Amygdala (tissue), 56 donors: ENCODE measurements at places on chromosomes 7 and 10.

DNA sequence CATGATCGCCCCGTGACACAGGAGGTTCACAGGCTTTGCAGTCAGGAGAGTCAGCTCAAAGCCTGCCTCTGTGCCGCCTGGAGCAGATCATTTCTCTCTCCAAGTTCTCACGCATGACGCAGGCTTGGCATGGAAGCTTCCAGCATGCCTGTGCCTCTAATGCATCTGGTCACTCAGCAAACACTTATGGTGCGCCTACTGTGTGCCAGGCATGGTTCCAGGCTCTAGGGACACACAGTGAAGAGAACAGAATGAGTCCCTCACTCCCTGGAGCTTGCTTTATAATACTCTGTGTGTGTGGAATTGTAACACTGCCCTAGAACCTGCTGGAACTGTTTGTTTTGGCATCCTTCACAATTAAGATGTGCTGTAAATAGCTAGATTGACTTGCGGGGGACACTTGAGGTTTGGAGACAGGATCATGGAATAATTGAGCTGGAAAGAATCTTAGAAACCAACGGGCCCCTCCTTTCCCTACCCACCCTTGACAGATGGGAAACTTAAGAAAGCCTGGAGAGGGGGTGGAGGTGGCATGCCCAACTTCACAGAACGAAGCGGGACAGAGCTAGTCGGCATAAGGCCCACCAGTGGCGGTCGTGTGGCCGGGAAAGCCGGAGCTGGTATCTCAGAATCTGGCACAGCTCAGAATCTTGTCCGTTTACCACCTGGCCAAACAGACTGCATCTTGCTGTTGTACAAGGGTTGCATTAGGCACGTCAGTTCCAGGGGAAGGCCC, 4.6 kb upstream of the MYH16 start:
- DNase-seq: peak; percentile 19

DNA sequence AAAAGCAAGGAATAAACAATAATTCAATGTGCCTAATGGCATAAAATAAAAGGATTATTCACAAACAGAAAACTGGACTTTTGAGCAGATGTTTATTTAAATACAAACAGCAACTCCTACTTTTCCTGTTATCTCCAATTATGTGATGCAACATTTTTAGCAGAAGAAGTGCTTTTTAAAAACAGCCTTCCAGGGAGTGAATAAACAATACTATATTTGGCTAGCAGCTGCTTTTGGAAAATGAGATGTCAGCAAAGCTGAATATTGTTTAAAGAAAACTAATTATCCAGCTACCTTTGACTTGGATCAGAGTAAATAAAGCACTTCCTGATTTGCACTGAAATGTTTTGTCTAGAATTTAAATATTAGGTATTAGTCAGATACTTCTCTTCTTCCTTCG, 23.2 kb downstream of the CDK1 start:
- DNase-seq: no peak

DNA sequence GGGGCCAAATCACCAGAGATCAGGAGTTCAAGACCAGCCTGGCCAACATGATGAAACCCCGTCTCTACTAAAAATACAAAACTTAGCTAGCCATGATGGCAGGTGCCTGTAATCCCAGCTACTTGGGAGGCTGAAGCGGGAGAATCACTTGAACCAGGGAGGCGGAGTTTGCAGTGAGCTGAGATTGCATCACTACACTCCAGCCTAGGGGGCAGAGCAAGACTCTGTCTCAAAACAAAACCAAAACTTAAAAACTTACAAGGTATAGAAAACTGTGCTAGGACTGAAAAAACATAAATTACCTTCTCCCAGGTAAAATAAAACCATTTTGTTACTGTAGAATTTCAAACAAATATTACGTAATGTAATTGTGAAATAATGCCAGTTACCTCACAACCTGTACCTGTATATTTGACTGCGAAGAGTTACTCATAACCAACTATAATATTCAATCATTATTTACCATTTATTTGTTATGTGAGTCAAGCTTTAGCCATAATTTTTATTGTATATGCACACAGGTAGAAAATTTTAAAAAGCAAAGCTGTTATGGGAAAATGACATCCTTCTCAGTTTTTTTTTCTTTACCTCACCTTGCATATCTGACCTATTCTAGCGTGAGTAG, 180.9 kb downstream of the SEMA3A start:
- no peak for DNase-seq

DNA sequence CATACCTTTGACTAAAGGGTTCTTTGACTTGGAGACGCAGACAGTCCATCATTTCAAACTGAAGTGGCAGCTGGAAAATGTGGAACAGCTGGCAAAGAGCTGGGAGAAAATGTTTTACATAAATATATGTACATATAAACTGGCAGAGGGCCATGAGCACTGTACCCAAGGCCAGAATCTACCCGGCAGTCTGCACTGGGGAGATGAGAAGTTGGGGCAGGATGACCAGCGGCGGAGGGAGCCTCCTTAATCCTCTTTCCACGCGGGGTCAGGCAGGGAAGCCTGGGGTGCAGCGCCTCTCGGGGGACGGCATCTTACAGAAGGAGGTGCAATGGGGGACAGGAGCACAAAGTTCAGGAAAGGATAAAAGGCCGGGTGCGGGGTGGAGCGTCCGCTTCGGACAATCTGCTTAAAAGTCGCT, 1.3 kb downstream of the GLI3 start:
- DNase-seq: no peak

GRCh38 chr10:102316421-102316820, 71.1 kb downstream of the GBF1 start:
- no peak for DNase-seq

DNA sequence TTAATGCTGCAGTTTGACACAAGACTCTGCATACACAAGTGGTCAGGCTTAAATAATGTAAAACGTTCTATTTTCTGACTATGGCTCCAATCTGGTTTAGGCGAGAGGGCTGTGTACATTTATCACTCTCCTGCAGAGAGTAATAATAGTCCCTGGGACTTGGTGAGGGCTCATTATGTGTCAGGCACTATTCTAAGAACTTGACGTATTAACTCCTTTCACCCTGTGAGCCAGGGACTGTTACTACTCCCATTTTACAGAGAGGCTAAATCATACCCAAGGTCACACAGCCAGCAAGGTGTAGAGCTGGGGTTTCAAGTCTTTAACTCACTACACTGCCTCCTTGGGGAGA, 187.2 kb upstream of the LYZL2 start:
- no peak for DNase-seq

DNA sequence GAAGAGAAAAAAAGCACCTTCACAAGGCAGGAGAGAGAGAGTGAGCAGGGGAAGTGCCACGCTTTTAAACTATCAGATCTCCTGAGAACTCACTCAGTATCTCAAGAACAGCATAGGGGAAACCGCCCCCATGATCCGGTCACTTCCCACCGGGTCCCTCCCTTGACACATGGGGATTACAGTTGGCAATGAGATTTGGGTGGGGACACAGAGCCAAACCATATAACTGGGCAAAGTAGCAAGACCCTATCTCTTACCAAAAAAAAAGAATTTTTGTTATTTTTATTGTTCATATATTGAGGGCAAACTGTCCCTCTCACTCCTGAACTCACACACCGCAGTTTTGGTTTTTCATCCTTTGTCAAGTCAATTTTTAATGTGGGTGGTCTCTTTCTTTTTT, 18.2 kb upstream of the ZRANB1 start:
- DNase-seq: no peak

DNA sequence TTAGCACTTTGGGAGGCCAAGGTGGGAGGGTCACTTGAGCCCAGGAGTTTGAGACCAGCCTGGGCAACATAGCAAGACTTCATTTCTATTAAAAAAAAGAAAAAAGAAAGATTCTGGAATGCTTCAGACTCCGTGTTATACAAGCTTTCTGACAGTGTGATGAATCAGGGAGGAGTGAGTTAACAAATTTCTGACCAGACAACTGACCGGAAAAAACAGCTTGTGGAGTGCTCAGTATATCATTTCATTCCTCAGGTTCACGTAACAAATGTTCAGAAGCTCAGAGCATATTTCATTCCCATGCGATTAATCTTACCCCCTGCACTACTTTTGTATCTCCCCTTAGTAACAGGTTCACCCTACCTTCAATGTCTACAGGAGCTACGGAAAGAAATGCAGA, 28.6 kb upstream of the TNPO3 start:
- DNase-seq: no peak

GRCh38 chr7:100127866-100128636, 1.3 kb downstream of the MBLAC1 start:
- DNase-seq: no peak

- DNase-seq: no peak
Measured at GRCh38 chr10:50999163-50999562, 75.1 kb upstream of the PRKG1 start.

DNA sequence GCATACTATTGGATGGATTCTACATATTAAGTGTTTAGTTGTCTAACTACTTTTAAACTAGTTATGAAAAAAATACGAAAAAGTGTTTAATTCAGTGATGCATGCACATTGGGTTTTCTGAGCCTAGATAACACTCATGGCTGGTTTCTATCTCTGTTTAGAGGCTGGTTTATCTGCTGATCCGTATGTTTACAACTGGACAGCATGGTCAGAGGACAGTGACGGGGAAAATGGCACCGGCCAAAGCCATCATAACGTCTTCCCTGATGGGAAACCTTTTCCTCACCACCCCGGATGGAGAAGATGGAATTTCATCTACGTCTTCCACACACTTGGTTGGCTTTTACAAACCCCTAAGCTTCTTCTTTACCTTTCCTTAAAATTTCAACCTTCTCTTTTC, 10.2 kb downstream of the GPNMB start:
- DNase-seq: no peak

GRCh38 chr10:28318626-28319025, 15.8 kb upstream of the MPP7 start:
- DNase-seq: no peak

GRCh38 chr7:33354201-33354600, 224.8 kb downstream of the BBS9 start:
- DNase-seq: no peak

DNA sequence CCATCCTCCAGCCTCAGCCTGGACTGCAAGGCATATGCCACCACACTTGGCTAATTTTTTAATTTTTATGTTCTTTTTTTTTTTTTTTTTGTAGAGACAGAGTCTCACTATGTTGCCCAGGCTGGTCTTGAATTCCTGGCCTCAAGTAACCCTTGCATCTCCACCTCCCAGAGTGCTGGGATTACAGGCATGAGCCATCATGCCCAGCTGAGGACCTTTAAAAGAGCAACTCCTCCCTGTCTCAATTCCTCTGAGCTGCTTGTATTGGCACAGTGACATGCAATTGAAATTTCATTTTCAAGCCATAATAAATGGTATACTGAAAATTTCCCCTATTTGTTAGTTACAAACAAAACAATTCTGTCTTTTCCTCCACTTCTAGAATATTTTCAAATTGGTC, 19.5 kb downstream of the DNAJB9 start:
- no peak for DNase-seq

- no peak for DNase-seq
Measured at GRCh38 chr7:17056491-17057142, 174.8 kb upstream of the AGR3 start.

- no peak for DNase-seq
Measured at GRCh38 chr10:65320236-65321026, 1605.4 kb upstream of the LRRTM3 start.

- DNase-seq: no peak
Measured at GRCh38 chr10:110392868-110393740, 88.4 kb upstream of the SMNDC1 start.

GRCh38 chr7:101535351-101535751, 93.7 kb downstream of the MYL10 start:
- DNase-seq: no peak

DNA sequence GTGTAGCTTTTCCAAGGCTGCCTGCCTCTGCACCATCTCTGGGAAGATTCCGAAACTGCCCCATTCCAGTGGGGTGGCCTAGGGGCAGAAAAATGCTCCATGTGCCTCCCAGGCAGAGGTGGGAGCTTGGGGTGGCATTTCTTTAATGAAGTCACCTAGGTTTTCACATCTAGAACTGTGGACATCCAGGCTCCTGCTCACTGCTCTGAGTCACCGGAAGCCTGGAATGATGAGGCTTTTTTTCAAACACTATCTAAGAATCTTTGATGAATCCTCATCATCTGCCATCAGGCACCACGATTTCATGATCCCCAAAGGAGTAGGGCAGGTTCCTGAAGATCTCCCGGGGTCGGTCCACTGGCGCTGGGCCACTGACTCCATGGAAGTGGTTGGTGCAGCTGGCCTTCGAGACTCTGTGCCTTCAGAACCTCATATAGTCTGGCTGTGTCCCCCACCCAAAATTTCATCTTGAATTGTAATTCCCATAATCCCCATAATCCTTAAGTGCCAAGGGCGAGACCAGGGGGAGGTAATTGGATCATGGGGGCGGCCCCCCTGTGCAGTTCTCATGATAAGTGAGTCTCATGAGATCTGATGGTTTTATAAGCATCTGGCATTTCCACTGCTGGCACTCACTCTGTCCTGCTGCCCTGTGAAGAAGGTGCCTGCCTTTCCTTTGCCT, 37.1 kb downstream of the MTURN start:
- DNase-seq: no peak

GRCh38 chr7:141201145-141201885, 127.5 kb downstream of the TMEM178B start:
- no peak for DNase-seq

GRCh38 chr7:155257482-155258225, 40.0 kb upstream of the INSIG1 start:
- DNase-seq: no peak

DNA sequence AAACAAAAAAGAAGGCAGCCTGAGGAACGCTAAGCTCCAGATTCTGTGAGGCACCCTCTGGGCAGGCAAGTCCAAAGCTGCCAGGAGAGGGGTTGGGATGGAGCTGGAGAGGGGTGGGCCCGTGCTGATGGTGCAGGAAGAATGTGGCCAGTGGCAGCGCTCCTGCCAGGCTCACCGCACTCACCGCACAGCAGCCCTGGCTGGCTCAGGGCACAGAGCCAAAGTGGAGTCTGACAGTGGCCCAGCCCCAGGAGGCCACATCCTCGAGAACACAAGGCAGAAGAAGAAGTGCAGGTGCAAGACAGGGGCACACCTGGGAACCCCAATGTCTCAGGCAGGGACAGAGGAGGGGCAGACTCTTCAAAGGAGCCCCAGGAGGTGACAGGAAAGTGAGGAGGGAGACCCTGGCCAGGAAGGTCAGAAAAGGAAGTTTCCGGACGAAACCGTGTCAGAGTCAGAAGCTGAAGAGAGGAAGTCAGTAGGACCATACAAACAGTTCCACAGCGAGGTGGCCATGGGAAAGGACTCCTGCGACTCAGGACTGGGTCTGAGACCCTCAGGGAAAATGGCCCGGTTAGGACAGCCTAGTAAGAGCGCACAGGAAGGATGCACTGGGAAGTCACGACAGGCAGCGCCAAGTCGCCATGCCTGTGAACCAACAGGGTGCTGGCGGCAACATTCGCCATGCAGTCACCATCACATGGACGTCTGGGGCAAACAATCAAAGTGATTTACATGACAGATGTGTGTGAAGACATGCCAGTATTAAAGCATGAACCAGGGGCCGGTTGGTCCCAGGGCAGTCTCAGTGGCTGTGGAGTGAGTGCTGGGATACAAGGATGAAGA, 54.4 kb downstream of the COBL start:
- DNase-seq: no peak
